ENCODE measurements at places on chromosomes 4 and X.

DNA sequence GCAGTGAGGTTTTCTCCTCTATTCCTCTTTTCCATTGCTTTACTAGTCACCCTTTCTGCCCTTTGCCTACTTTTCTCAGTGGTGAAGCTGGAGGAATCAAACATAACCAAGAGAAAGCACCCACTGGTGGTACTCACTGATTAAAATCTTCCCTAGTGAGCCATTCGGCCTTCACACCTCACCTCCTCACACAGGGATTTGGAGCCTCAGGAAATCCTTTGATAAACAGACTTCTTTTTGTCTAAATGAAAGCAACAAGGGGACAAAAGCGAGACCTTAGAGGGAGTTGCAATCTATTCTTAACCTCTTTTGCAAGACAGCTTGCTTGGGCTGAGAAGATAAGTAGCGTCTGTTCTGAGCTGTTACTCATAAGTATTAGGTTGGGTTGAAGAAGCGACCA lies 572.6 kb downstream of the ZNF674 start:
- no peak for DNase-seq

DNA sequence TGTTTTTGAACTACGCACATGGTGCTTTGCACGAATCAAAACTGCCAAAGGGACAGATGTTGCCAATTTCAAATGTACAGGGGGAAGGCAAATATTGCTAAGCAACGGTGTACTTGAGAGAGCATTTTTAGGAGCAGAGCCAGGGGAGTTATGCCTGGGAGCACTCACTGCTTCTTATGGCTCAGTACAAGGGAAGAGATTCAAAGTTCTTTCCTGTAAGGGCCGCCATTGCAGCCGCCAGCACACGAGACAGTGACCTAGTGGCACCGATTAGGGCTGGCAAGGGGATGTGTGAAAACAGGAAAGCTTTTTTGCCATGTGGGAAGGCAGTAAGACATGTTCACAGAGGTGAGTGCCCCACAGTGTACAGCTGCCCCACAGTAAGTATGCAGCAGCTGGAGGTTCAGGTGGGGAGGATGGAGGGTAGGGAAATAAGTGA lies 133.8 kb downstream of the AFF1 start:
- DNase-seq, result no peak

DNA sequence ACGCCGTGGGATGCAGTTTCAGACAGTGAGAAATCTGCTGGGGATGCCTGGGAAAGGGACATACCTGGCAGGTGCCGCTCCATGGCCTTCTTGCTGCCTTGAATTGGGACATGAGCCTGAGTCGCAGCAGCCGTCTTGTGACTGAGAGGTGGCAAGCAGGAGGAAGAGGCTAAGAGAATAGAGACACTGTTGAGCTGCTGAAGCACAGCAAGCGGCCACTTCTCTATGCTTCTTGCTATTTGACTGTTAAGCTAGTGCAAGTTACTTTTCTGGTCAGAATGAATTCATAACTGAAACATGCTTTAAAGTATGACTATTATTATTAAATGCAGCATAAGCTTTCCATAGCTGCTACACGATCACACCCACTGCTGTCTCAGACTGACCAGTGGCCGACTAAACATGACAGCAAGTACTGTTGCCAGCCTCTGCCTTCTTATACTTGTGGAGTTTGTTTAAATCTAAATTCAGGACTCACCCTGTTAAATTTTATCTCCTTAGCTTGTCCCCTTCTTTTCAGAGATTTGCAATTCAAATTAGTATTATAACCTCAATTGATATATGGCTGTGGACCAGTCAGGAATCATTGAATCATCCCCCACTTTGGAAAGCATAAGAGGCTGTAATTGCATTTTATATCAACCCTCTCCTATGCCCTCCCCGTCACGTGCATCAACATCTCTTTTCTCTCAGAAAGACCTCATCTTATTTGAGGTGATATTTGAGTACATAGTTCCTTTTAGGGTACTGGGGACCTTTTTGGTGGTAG lies 24.8 kb upstream of the ACSL1 start:
- DNase-seq, result no peak

- DNase-seq, result no peak
Measured at GRCh38 chr4:30720021-30720660, at the start of gene PCDH7. Gene PCDH7, plus strand, starts transcription at chr4:30720369. Its CDS starts 1,054 bp downstream, at chr4:30721423.

DNA sequence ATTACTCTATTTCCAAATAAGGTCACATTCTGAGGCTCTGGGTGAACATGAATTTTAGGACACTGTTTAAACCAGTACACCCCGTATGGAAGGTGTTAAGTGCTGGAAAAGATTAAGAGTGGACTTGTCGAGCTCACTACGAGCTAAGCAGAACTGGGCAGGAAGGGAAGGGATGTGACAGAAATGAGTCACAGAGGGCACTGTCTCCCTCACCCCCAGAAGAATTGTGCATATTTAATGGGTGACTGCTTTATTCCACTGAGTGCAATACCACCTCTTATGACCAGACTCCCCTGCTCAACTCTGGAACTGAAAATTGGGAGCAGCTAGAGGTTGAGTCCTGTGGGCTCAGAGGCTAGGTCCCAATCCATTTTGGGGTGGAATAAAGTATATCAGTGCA lies 187.4 kb upstream of the RPS6KA3 start:
- DNase-seq, result no peak

- DNase-seq, result no peak
Measured at GRCh38 chr4:47674144-47674543, 163.7 kb downstream of the CORIN start.

- no peak for DNase-seq
Measured at GRCh38 chr4:75710246-75710645, 14.1 kb upstream of the USO1 start.

- no peak for DNase-seq
Measured at GRCh38 chr4:106421441-106422296, 53.1 kb upstream of the GIMD1 start.

GRCh38 chr4:88792268-88792781 lies 94.7 kb upstream of the NAP1L5 start:
- DNase-seq, result no peak

- peak; percentile 22 for DNase-seq
Measured at GRCh38 chrX:34300871-34301270, 168.8 kb upstream of the FAM47A start.

- DNase-seq, result no peak
Measured at GRCh38 chr4:53141308-53141707, 224.6 kb downstream of the SCFD2 start.

DNA sequence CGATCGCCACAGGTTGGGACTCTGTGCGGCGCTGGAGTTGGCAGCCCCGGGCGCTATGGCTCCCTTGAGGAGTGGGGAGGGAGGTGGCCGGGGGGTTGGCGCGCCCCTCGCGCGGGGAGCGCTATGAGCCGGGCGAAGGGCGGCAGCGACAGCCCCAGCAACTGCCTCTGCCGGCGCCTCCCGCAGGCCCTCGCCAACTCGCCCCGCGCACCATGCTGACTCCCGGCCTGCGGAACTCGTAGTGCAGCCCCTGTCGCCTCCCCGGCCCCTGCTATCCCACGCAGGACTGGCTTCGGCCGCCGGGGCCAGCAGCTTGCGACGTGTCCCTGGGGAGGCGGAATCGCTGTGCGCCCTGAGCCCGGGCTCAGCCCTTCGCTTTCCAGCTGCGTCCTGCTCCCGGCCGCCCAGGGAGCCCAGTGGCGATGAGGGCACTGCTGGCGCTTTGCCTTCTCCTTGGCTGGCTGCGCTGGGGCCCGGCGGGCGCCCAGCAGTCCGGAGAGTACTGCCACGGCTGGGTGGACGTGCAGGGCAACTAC lies 415 bp downstream of the SHISA3 start:
- no peak for DNase-seq

- no peak for DNase-seq
Measured at GRCh38 chrX:43861750-43862149, 20.5 kb downstream of the MAOB start.

- no peak for DNase-seq
Measured at GRCh38 chrX:42967681-42968300, 189.8 kb upstream of the PPP1R2C start.

DNA sequence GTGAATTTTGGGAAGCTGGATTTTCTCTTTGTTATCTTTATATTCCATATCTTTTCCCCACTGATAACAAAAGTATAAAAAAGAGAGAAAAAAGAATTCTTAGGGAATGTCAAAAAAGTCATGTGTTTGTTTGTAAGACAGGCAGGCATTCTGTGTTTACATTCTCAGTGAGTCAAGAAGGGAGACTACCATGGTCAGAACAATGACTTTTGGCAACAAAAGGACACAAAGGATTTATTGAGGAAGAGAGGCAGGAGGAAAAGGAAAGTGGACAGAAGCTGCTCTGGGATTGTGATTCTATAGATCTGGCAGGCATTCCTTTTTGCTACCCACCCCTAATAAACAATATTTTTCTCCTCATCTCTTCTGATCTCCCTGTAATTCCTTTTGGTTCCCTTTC lies 5.9 kb upstream of the ANK2 start:
- DNase-seq, result no peak

DNA sequence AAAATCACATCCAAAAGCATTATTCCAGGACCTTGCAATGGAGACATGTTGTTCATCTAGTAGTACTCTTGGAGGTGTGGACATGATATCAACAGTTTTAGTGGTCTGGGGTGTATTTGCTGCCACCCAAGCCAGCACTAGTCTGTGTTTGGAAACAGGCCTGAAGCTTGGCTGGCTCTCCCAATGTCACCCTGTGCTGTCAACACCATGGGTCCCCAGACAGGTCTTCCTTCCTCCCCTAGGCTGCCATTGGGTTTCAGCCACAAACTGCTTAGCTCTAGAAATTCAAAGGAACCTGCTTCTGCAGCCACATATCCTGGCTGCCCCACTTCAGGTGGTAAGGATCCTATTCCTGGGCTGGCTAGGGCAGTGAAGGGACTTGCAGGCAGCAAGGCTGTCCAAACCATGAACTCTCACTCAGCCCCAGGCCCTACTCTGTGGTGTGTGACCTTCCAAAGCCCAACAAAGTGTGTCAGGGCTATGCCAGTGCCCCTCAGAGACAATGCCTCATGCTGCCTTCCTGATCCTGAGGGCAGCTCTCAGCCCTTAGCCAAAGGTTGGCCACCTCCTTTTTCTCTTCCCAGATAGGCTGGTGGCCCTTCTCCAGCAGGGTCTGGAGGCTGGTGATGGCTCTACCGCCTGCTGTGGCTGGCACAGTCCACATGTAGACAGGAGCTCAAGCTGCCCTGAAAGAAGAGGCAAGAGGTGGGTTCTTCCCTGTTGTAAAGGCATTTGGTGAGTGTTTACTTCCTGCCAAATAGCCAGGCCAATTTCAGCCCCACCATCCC lies 18.3 kb downstream of the AMER1 start:
- DNase-seq, result no peak

- DNase-seq, result no peak
Measured at GRCh38 chr4:102061133-102061532, 270.6 kb downstream of the BANK1 start.

DNA sequence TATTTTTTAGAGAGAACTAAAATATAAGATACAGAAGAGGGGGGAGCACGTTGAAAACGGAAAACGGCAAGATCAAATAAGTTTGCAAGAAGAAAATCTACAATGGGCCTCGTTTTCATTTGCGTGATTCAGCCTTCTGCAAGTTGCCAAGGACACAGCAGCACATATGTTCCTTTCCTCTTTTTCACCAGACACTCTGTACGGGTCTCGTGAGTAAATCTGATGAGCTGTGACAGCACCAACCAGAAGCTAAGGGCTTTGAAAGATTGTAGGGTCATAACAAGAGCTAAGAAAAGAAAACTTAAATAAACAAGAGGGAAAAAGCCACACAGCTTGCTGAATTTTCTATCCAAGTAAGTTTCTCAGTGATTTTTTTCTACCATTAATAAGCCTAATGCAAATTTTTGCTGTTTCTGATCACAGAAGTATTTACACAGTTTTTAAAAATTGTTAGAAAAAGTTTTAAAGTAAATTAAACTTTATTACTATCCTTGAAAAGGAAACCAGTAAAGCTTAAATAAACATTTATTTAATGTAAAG lies 63.4 kb downstream of the SCML2 start:
- DNase-seq, result no peak

GRCh38 chr4:102525504-102525903 lies 24.3 kb downstream of the NFKB1 start:
- no peak for DNase-seq

- no peak for DNase-seq
Measured at GRCh38 chr4:170949084-170949483, 859.3 kb upstream of the AADAT start.

GRCh38 chr4:144903953-144904711 lies 193.9 kb downstream of the ANAPC10 start:
- DNase-seq, result no peak

- DNase-seq, result no peak
Measured at GRCh38 chrX:49177873-49178480, 6.3 kb downstream of the PLP2 start.

- no peak for DNase-seq
Measured at GRCh38 chr4:79886557-79886956, 186.5 kb downstream of the ANTXR2 start.

GRCh38 chr4:158484173-158484885 lies 37.4 kb upstream of the RXFP1 start:
- no peak for DNase-seq

GRCh38 chr4:6227412-6228157 lies 27.2 kb upstream of the JAKMIP1 start:
- DNase-seq, result no peak

DNA sequence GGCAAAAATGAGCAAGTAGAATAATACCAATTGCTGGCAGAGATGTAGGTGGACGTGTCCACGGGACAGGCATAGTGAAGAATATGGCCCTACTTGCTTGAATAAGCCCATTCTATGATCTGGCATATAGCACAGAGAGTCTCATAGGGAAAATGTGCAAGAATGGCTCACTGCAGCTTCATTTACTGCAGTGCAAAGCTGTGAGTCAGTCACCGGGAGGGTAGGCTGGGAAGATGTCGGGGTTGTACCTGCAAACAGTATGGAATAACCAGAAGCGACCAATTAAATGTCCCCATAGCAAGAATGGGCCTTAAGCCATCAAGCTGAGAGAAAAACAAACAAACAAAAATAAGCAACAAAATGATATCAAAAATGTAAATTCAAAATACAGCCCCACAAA lies 74.3 kb downstream of the DHX15 start:
- DNase-seq, result no peak

- no peak for DNase-seq
Measured at GRCh38 chr4:79498282-79498681, 90.3 kb upstream of the GK2 start.

DNA sequence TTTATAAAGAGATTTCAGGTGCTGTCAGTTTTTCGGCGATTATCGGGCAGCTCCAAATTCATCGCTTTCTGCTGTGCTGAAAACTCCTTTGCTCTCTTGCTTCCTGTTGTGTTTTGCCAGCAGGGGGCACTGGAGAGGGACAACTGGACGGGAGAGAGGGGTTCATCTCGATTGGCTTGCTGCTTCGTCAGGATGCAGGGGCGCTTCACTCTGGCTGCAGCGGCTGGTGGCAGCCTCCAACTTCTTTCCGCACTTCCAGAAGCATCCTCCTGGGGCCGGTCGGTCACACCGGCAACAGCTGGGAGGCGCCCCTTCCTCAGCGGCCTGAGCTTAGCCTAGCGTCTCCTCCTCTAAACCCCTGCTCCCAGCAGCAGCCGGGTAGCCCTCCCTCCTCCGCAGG lies 29.5 kb downstream of the MSL3 start:
- peak; percentile 42 for DNase-seq

- DNase-seq, result no peak
Measured at GRCh38 chr4:107791902-107792301, 32.8 kb upstream of the SGMS2 start.

- DNase-seq, result no peak
Measured at GRCh38 chrX:48908600-48908999, 2.8 kb downstream of the SLC35A2 start.

GRCh38 chr4:10584042-10584441 lies 100.5 kb downstream of the CLNK start:
- DNase-seq, result no peak

Data from T-helper 1 cell (primary cell).